NCI-H748 treated with DMSO at 0.1 percent for 48 hours (cell line): ENCODE measurements at places on chromosomes 1 and 21.

GRCh38 chr1:28428012-28428411 lies 58.5 kb downstream of the PHACTR4 start:
- no peak for DNase-seq

DNA sequence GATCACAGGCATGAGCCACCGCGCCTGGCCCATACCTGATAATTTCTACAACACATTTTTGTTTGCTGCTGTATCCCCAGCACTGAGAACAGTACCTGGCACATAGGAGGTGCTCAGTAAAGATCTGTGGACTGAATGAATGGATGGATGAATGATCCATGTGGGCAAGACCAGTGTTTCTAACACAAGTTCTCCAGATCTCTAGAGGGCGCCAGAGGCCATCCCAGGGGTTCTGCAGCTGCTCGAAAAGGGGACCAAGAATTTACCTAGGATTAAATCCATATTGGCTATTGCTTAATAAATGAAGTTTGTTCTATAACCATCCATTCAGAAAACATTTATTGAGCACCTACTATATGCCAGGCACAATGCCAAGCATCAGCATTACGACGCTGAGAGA lies 167.7 kb downstream of the ACTL8 start:
- peak; percentile 37 for DNase-seq

DNA sequence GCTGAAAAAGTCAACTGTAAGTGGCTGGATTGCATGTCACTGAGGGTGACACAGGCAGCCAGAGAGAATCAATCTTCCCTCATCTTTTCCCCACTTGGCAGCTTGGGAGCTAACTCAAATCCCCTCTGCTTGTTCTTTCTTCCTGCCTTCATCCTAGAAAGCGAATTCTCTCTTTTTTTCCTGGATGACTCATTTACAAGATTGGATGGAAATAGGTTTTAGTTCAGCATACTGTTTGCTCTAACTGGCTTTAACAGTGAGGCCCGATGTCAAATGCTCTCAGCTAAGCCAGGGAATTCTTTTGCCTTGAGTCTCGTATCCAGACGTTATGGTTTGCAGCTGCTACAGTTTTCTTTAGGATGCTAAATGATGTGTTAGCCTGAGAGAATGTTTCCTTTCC lies 72.7 kb downstream of the HUNK start:
- no peak for DNase-seq

DNA sequence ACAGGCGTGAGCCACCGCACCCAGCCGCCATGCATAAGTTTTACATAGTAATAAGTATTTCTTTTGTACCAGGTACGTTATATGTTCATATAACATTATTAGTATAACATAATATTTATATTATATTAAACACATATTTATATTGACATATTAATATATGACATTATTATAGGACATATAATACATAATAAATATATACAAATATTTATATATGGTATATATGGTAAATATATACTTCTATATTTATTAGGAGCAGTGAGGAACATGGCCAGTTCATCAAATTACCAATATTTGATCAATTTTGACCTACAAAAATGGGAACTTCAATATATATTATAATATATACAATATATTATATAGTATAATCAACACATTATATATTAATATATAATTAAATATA lies 245.9 kb upstream of the FGGY start:
- no peak for DNase-seq

GRCh38 chr1:220817907-220818306 lies 31.2 kb downstream of the MTARC1 start:
- DNase-seq = no peak

- no peak for DNase-seq
These were observed 19.0 kb downstream of the KIAA0040 start for GRCh38 chr1:175173531-175173930.

DNA sequence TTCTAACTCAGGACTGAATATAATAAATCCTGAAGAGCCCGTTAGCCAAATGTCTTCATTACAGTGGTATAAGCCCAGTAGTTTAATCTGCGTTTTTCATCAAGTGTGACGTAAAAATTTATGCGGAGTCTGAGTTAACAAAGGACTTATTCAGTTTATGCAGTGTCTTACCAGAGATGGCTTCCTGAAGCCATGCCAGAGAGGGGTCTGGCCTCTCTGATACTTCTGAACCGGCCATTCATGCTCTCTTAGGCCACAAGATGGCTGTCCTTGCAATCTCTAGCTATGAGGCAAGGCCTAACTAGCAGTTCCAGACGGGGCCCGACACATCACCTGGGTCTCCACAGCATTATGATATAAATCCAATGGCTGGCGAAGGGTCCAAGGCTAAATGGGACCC lies 101.4 kb downstream of the TEX35 start:
- no peak for DNase-seq

DNA sequence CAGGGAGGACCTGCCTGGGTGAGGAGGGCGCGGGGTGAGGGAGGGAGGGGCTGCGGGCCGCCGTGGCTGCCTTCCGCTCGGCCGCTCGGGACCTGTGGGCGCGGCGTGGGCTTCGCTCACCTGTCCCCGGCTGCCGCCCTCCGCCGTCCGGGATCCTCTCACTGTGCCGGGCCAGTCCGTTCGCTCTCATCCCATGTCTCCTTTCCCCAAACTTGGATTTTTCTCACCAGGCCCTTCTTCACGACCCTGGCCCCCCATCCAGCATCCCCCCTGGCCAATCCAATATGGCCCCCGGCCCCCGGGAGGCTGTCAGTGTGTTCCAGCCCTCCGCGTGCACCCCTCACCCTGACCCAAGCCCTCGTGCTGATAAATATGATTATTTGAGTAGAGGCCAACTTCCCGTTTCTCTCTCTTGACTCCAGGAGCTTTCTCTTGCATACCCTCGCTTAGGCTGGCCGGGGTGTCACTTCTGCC lies 362 bp downstream of the ZBTB48 start:
- no peak for DNase-seq
